ENCODE measurements at places on chromosomes 11 and 22. TPM values are rescaled to one million over a fixed set of nuclear protein-coding genes. Genes with fewer than 3 reads are reported as not detected.
A peak's percentile ranks its signal among the peaks of the same experiment; 100 is the strongest.

Gene CDON
- polyA plus RNA-seq: 19.4 TPM

DNA sequence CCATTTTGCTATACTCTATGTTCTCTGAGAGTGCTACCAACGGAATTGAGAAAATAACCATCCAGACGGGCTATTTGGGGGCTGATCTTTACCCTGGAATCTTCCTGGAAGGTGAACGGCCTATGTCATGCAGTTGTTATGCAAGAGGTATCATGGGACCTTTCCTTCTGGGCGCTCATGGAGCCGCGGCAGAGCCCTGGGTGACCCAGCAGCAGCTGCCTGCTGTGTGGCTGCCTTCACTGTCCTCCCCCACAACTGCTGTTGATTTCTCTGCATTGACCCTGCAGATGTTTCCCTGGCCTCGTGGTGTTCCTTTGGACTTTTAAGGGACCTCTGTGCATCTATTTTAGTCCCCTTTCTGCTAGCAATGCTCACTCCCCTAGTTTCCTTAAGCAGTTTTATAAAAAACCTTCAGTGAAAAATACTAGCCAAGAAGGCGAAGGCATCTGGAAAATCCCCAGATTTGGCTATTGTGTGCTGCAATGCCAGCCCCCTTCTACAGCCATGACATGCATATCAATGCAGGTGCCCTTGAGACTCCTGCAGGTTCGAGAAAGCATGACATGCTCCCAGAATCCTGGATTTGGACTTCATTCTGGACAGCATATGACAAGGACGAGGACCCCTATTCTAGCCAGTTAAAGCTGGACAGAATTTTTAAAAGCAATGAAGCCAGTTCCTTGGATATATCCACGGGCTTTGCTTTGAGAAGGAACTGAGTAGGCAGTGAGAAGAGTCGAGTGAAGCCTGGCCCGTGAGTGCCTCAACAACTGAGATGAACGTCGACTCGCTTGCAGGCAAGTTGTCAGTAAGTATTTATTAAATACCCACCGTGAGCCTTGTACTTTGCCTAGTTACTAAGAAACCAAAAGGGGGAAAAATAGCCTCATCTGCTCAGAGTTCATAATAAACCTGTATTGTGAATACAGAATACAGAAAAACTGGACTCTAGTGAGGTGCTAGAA, at the start of gene SLC25A18:
TSS of gene SLC25A18 (plus strand) at position 593 of the 965 bp plus-strand sequence. CDS start 16,447 bp downstream, outside the sequence.
- peak; percentile 50 for DNase-seq

DNA sequence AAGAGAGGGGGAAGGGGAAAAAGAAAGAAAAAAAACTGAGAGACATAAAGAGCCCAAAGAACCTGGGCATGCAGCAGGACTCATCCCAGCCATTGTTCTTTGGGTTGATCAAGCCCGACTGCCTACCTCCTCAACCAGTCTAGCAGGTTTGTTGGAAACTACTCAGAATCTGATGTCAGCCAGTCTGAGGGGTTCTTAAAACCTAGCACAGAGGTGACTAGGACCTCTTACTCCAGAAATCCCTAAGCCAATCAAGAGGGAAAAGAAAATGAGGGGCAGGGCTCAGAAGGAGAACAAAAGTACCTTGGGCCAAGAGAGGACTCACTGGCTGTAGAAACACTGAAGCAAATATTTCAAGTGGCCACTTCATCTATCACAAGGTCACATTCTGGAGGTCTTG, 228.0 kb downstream of the AASDHPPT start:
- DNase-seq: no peak

DNA sequence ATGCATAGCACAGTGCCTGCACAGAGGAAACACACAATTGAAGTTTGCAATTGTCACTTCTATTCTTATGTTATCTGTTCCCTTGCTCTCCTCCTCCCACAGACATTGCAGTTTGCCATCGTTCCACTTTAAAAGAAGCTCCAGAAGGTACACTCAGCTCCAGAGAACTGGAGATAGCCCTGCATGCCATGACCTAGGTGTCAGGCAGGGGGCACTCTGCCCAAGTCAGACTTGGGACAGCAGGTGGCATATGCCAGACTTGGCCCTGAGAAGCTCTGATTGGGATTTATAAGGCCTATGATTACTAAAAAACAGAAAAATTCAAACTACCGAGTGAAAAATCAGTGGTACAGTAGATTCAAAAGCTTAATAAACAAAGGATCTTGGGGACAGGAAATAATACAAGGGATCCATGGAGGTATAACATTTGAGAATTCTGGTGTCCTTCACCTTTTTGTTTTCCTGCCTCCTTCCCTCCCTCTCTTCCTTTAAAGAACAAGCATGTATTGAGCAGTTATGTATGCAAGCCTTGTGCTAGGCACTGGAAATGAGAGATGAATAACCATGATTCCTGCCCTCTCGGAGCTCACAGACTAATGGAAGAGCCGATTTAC, 40.0 kb downstream of the TENM4 start:
- no peak for DNase-seq

DNA sequence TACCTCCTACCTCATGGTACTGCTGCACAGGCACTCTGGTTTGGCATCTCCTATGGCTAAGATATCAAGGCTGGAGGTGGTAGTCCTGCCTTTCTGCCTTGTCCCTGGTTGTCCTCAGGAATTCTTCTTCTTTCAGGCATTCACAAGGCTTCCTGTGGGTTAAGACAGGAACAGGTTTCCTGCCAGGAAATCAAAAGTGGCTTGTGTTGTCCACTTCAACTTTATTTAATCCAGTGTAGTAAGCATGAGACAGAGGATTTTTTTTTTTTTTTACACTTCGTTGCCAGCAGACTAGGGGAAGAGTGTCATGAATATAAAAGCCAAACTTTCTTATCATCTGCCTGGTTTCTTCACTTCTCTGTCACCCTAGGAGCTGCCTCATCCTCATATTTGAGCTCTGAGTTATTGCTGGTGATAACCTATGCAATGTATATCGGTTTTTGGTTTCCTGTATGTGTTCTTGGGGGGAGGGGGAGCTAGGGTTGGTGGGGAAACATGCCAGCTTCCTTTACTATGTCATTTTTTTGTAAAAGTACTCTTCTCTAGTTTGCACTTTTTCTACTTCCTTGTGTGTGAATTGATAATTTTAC, 50.2 kb downstream of the XKR3 start:
- no peak for DNase-seq

Measured in hindlimb muscle (tissue), 1 donor.